ENCODE measurements at places on chromosomes 3 and 15.

GRCh38 chr3:27253391-27253790 lies 115.8 kb downstream of the NEK10 start:
- no peak for DNase-seq

DNA sequence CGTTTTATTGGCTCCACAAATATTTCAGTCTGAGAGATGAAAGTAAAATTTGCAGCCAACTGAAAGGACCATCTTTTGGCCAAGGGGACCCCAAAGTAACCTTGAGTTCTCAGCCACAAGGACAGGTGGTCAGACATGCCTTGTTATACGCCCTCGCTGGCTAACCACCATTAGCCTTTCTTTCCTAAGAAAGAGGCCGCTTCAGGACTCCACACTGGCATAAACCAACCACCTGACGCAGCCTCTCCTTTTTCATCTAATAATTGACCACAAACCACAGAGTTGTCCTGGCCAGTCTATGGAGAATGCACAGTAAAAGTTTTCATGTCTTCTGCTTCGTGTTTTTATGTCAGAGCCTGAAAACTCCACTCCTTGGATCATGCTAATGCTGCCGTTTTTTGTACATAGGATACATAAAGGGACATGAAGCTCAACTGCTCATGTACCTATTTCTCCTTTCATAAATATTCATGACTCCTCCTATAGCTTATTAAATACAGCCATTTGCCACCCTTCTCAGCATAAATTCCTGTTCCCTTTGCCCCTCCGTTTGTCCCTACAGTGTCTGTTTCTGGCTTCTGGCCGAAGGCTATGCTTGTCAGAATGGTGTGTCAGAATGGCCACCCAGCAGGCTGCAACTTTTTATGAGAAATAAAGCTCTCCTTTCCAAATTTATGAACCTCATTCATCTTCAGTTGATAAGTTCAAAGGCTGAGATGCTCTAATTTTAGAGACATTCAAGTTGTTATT lies 374.1 kb upstream of the RBMS3 start:
- DNase-seq, result no peak

GRCh38 chr15:46961795-46962194 lies 755.5 kb upstream of the SEMA6D start:
- DNase-seq, result no peak

- DNase-seq, result no peak
Measured at GRCh38 chr3:165158011-165158410, 38.2 kb downstream of the SLITRK3 start.

GRCh38 chr3:45596290-45596791 lies 1.8 kb downstream of the LIMD1 start:
- DNase-seq, result no peak

- DNase-seq, result no peak
Measured at GRCh38 chr3:57972531-57973111, 35.6 kb upstream of the FLNB start.

DNA sequence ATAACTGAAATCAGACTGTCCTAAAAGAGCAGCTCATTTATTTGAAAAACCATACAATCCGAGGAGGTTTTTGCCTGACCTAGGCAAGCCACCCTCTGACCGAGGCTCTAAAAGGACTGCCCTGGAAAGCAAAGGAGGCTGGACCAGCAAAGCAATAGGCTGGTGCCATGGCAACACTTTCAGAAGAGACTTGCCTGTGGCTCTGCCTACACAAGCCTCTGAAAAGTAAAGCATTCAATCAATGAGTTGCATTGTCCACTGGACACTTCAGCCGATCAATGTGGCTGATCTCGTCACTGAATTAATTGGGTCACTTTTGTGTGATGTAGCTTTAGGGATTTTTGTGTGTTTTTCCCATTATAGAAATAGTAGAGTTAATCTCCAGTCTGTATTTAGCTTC lies 99.1 kb upstream of the SEMA6D start:
- DNase-seq, result no peak

DNA sequence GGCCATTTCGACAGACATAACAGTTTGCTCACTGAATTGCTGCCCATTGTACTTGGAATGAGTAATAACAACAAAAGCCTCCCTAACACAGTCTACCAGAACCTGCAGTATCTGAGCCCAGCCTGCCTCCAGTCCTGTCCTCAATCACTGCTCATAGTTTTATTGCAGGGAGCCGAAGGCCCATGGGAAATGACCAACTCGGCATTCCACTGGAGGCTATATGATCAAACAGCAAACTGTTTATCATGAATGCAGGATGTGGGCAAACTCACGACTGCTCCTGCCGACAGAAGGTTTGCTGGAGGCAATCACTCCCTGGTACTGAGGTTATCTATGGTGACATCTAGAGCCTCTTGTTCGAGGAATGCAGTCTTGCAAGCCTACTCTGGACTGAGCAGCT lies 46.3 kb downstream of the LSM3 start:
- no peak for DNase-seq

- no peak for DNase-seq
Measured at GRCh38 chr3:177459401-177459800, 262.1 kb upstream of the TBL1XR1 start.

DNA sequence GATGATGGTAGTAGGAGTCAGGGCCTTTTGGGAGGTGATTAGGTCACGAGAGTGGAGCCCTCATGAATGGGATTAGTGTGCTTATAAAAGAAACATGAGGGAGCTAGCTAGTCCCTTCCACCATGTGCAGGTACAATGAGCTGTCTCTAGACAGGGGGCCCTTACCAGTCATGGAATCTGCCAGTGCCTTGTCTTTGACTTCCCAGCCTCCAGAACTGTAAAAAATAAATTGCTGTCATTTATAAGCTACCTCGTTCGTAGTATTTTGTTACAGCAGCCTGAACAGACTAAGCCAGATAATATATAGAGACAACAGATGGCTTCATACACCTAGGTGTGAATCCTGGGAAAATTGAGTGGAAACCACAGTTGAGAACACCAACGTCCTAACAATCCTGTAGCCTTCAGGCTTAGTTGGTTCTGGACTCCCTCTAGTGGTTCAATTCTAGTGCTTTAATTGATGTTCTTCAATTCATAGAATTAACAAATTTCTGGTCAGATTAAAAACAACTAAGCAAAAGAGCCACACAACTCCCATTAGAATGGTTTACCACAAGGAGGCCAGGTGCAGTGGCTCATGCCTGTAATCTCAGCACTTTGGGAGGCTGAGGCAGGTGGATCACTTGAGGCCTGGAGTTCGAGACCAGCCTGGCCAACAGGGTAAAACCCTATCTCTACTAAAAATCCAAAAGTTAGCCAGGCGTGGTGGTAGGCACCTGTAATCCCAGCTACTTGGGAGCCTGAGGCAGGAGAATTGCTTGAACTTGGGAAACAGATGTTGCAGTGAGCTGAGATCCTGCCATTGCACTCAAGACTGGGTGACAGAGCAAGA lies 21.3 kb upstream of the GATM start:
- peak; percentile 42 for DNase-seq

GRCh38 chr3:49716691-49717210 lies 2.7 kb downstream of the AMIGO3 start:
- no peak for DNase-seq

- DNase-seq, result no peak
Measured at GRCh38 chr15:63292771-63293170, 15.4 kb downstream of the APH1B start.

GRCh38 chr3:121718205-121718846 lies 31.2 kb downstream of the GOLGB1 start:
- DNase-seq, result no peak

GRCh38 chr3:72185549-72186399 lies 400.8 kb upstream of the PROK2 start:
- no peak for DNase-seq

- DNase-seq, result peak; percentile 32
Measured at GRCh38 chr3:149969110-149969939, 1.4 kb downstream of the PFN2 start.

DNA sequence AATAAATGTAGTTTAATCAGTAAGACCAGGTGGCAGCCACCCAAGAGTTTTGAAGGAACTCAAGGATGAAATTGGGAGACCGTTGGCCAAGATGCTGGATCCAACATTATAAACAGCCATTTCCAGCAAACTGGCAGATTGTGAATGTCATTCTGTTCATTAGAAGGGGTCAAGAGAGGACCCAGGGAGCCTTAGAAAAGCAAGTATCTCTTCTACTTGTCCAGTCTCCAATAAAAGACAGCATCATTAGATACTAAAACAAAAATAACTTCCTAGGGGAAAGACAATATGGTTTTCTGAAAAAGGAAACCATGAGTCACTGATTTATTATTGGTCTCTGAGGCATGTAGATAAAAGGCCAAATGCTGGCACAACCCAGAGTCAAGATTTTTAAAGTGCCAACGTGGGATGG lies 67.9 kb downstream of the GADL1 start:
- DNase-seq, result no peak

GRCh38 chr3:139574026-139574947 lies 34.7 kb upstream of the RBP1 start:
- no peak for DNase-seq

DNA sequence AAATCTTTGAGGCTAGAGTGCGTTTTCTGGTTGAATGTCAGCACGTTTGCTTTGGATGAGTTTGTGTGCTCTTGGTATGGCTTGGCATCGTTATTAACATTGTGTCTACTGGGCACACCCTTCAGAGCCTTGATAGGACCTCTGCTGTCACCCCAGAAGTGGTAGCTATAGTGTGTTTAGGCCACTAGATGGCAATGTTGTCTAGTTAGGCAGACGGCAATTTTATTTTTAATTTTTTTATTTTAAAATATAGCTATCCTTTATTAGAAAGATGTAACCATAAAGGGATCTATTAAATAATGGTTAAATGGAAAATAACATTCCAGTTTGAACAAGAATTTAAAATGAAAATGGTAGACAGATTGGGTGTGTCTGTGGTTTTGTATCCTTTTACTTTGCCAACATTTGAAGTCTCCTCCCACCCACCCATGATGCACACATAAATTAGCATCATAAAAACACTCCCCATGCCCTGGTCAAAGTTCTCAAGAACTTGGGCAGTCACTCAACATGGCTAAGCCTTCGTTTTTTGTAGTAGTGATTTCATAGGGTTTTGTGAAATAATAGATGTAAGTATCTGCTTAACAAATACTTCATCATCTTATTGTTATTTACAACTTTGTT lies 200.7 kb downstream of the KCNH8 start:
- DNase-seq, result peak; percentile 5

GRCh38 chr15:90875549-90875981 lies 7.2 kb downstream of the FURIN start:
- DNase-seq, result no peak

- DNase-seq, result peak; percentile 22
Measured at GRCh38 chr3:167740961-167741587, 5.6 kb downstream of the SERPINI1 start.

DNA sequence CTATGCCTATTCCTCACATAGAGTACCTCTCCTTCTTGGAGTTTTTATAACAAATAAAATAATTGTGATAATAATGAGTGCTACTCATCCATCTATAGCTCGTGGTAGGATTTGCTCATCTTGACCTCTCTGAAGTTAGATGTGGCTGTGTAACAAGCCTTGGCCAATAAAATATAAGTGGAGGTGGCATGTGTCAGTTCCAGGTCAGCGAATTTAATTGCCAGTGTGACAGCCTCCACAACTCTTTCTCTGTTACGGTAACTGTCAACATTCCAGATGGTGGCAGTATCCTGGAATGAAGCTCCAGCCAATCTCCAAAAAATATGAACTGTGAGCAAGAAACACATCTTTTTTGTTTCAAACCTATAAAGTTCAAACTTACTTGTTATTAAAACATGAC lies 13.8 kb downstream of the CLRN1 start:
- DNase-seq, result no peak

- no peak for DNase-seq
Measured at GRCh38 chr3:13839726-13840340, 40.0 kb downstream of the WNT7A start.

Data from NCI-H1436 (cell line).